ENCODE measurements at places on chromosomes 16 and 17. TPM values are rescaled to one million over a fixed set of nuclear protein-coding genes. Genes with fewer than 3 reads are reported as not detected.

GNGT2 gene
- 1.9 TPM for polyA plus RNA-seq

DNA sequence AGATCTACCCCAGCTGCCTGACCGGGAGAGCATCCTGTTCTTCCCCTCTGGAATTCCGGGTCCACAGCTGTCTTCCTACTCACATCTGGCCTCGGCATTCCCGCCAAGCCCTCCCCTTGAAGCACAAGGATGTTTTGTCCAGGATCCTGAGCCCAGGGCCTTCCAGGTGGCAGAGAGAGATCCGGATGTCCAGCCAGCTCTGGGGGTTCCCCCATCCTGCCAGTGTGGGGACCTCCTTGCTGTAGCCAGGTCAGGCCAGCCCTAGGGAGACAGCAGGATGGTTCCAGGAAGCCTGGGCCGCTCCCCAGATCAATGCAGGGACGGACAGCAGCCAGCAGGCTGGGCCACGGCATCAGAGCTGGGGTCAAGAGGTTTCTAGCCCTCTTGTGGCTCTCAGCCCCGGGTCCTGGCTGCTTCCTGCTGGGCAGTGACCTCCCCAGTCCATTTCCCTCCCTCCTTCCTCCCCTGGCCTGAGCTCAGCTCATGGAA, 55.3 kb downstream of the SOCS3 start:
- DNase-seq = no peak

- DNase-seq = no peak
Observed at GRCh38 chr17:2101448-2102257, 46.8 kb downstream of the HIC1 start.

- DNase-seq = peak; percentile 54
Observed at GRCh38 chr16:17578981-17579874, 108.5 kb upstream of the XYLT1 start.

- no peak for DNase-seq
Observed at GRCh38 chr17:67272312-67273047, 27.5 kb upstream of the HELZ start.
